ENCODE measurements at places on chromosomes 1 and 21.
A peak's percentile ranks its signal among the peaks of the same experiment; 100 is the strongest.

DNA sequence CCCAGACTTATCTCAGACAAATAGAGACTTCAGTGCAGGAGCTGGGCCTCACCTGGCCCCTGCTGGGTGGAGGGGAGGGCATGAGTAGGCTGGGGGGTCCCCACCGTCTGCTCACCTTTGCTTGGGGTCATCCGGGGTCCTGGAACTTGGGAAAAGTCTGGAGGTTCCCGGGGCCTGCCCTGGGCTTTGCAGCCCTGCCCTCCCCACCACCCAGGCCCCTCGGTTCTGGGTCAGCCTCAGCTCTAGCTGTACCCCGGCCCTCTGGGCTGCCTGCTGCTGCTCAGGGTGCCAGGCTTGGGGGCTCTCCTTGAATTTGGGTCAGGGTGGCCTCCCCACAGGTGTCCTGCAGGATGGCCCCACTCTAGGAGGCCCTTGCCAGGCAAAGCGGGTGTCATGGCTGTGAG lies 2.4 kb upstream of the TMEM52 start:
- no peak for DNase-seq

- no peak for DNase-seq
Measured at GRCh38 chr1:81452693-81453366, 347.9 kb upstream of the ADGRL2 start.

DNA sequence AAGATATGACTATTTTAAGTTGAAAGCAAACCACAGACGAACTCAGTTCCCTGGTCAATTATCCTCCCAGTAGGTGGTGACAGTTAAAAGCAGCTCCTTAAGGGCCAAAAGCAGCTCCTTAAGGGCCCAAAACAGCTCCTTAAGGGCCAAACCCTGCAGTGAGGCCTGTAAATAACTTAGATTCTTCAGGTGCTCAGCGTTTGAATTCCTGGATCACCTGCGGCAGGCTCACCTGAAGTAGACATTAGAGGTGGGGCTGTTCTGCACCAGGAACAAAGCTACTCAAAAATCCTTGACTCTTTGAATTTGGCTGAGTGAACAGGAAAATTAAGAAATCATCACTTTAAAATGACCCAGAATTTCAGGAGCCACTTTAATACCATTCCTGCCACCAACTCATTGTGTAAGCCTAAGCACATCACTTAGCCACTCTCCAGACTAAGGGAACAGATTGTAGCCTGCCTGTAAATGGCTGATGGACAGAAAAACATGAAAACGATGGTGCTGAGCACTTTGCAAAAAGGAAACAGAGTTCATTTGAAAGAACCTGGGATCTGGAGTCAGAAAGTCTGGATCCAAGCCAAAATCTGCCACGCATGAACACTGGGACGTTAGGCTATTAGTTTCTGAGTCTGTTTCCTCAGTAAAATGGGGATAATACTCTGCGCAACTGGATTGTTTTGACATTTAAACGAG lies 126.9 kb downstream of the LRIG2 start:
- DNase-seq = peak; percentile 71

GRCh38 chr21:30072496-30072895 lies 94.1 kb downstream of the CLDN17 start:
- DNase-seq = no peak

DNA sequence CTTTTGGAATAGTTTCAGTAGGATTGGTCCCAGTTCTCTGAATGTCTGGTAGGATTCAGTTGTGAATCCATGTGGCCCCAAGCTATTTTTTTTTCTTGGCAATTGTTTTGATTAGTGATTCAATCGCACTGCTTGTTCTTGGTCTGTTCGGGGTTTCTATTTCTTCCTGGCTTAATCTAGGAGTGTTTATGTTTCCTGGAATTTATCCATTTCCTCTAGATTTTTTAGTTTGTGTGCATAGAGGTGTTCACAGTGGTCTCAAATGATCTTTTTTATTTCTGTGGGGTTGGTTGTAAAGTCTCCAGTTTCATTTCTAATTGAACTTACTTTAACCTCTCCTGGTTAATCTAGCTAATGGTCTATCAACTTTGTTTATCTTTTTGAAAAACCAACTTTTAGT lies 117.6 kb downstream of the NME7 start:
- no peak for DNase-seq

- no peak for DNase-seq
Measured at GRCh38 chr1:29156543-29157268, 25.0 kb downstream of the SRSF4 start.

GRCh38 chr1:17067069-17067426 lies 13.2 kb upstream of the SDHB start:
- DNase-seq = no peak

DNA sequence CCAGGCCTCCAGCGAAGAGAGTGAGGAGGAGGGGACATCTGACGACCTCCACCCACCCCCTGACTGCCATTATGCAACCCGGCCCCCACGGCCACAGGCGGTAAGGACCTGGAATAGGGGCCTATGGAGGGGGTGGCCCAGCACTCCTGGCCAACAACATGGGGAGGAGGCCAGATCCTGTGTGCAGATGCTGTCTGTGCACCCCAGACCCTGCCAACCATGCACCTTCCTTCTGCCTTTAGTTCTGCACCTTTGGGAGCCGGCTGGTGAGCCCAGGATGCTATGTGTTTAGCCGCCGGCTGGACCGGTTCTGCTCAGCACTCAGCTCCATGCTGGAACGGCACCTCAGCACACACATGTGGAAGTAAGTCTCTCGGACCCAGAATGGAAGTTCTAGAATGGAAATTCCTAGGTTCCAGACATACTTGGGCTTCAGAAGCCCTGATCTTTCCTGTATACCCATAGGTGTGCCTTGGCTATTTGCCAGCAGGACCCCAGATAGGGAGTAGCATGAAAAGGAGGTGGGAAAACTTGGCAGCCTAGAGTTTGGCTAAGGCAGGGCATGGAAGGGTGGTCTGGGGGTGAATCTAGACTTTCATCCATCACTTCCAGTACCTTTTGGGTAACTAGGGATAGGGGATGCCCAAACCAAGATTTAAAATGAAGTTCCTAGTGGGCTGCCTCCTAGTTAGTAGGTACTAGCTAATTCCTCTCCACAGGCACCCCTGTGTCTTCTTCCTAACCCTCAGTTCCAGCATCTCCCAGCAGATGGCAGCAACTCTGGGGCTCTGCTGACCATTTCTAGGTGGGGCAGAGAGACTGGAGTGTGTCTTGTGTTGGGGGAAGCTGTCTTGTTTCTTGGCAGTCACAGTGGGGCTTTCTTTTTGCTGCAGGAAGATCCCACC lies 3.6 kb upstream of the CYB561D1 start:
- DNase-seq = peak; percentile 48

DNA sequence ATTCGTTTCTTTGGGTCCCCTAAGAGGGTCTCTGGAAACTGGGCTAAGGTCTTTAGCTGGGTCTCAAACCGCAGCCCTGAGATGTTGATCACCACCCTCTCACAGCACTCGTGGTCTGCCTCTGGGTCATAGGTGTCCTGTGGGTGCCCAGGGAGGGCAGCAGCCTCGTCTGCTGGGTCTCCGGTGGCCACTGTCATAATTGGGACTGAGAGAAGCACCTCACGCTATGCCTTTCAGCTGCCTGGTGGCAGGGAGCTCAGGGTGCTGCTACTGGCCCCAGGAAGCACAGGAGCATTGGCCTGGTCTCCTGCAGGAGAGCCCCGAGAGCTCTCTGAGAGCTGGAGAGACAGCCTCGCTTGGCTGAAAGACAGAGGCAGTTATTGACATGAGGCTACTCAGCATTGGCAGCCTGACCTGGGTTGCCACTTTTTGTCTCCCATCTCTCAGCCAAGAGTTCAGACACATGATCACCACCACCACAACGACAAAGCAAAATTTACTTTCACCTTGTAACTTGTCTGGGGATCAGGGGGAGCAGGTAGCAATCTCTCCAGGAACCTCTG lies 1.5 kb downstream of the KCNA2 start:
- no peak for DNase-seq

- no peak for DNase-seq
Measured at GRCh38 chr1:78297836-78298235, 192.9 kb upstream of the PTGFR start.

DNA sequence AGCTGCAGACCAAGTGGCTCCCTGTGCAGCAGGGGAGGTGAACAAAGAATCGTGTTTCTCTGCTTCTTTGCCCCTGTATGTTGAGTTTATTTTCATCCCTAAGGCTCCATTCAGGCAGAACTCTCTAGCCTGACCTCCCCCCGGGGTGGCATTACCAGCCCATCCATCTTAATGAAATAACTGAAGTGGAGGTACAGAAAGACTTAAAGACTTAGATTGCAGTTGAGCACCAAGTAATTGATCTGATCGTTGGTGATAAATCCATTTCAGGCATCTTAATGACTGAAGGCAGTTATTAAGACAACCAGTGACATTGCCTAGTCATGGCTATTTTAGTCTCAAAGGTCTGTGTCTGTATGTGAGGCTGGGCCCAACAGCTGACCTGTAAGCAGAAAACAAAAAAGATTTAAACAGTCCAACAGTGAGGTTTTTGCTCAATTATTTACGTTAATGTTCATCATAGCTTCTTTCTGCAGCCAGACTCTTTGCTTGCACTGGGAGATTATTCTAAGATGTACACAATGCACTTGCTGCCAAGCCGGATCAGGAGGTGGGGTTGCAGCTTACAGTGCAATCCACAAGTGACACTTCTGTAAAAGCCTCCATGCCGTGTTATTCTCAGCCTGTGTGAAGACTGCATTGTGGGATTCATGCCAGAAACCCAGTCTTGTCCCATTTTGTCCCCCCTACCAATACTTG lies 363.0 kb upstream of the DUSP10 start:
- peak; percentile 66 for DNase-seq

DNA sequence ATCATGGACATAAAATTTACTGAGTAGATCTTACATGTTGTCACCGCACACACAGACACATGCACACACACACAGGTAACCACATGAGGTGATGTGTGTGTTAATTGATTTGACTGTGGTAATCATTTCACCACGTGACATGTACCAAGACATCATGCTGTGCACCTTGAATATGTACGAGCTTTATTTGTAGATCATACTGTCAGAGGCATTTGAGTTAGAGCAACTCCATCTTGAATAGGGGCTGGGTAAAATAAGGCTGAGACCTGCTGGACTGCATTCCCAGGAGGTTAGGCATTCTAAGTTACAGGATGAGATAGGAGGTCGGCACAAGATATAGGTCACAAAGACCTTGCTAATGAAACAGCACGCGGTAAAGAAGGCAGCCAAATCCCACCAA lies 31.7 kb upstream of the TRIM17 start:
- DNase-seq = no peak

- no peak for DNase-seq
Measured at GRCh38 chr1:8384088-8384487, 66.2 kb downstream of the SLC45A1 start.

DNA sequence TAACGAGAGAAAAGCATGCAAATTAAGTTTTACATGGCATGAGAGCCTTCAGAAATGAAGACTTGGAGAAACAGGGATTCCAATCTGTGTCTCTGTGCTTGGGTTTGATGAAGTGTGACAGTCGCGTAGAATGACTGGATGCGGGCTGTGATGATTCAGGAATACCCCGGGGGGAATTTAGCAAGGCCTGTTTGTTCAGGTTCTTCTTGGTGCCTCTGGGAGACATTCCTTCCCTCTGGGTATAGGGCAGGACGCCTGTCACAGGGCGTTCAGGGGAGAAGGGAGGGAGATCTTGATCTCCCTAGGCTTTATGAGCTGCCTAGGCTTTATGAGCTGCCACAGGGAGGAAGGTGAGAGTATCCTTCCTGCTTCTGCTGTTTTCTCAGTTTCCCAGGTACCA lies 36.6 kb downstream of the DOP1B start:
- DNase-seq = no peak

- peak; percentile 100 for DNase-seq
Measured at GRCh38 chr1:6962478-6962995, 177.3 kb downstream of the CAMTA1 start.

DNA sequence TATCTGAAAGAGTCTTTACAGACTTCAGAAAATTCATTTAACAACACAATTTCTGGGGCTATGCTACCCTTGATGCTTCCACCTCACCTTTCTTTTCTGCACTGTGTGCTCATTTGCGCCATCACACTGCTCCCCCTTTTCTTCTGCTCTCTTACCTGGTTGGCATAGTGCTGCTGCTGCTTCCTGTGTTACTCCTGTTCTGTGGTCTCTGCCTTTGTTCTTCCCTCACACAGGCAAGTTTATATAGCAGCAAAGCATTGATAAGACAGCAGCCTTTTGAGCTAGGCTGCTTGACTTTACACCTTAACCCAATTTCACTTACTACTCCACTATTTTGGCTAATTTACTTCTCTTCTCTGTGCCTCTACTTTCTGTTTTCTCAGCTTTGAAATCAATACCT lies 18.3 kb downstream of the SGIP1 start:
- DNase-seq = no peak

DNA sequence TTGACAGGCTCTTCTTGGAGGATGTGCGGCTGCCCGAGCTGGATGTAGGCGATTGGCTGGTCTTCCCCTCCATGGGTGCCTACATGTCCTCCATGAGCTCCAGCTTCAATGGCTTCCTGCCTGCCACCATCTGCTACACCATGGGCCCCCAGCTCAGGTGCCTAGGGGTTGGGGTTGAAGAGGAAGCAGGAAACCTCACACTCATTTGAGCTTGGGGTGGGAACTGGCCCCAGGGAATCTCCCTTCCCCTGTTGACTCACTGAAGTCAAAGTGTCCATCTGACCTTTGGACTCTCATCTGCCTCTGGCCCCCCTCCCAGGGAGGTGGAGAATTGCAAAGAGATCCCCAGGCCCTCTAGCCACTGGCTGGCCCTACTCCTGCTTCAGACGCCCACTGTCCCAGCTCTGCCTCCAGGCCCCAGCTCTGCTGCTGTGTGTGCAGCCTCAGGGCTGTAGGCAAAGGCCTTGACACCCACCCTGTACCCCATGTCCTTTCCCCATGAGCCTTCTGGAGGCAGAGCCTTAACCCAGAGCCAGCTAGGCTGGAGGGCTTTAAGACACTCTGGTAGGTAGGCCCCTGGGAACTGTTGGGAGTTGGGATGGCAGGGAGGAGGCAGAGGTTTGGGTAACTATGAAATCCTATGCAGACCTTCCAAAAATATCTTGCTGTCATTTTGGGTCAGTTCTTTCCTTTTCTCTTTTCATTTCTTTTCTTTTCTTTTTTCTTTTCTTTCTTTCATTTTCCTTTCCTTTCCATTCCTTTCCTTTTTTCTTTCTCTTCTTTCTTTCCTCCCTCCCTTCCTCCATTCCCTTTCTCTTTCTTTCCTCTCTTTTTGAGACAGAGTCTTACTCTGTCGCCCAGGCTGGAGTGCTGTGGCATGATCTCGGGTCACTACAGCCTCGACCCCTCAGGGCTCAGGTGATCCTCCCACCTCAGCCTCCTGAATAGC lies 66.9 kb upstream of the TINAGL1 start:
- no peak for DNase-seq

DNA sequence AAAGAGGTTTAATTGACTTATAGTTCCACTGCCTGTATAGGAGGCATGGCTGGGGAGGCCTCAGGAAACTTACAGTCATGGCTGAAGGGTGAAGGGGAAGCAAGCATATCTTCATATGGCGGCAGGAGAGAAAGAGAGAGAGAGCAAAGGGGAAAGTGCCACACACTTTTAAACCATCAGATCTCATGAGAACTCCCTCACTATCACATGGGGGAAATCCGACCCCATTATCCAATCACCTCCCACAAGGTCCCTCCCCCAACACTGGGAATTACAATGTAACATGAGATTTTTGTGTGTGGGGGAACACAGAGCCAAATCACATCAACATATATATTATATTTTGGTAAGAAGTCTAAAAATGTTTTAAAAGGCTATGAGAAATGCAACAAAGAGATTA lies 27.2 kb downstream of the FABP3 start:
- DNase-seq = no peak

Data from NCI-H345 (cell line).